ENCODE measurements at places on chromosomes 4 and X. TPM values are rescaled to one million over a fixed set of nuclear protein-coding genes. Genes with fewer than 3 reads are reported as not detected.
A peak's percentile ranks its signal among the peaks of the same experiment; 100 is the strongest.

DNA sequence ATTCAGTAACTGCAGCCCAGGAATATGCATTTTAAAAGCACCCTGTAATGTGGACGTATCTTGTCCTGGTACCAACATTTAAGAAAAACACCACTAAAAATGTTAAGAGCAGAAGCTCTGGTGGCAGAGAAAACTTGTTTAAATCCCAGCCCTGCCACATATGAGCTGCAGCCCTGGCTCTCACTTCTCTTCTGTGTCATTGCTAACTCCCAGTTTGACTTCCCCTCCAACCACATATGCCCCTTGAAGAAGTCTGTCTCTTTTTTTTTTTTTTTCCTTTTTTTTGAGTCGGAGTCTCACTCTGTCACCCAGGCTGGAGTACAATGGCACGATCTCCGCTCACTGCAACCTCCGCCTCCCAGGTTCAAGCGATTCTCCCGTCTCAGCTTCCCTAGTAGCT lies 14.8 kb downstream of the LHFPL1 start:
- no peak for DNase-seq

- DNase-seq, result peak; percentile 44
Observed at GRCh38 chr4:189202182-189202868, 738.3 kb upstream of the FRG1 start.

DNA sequence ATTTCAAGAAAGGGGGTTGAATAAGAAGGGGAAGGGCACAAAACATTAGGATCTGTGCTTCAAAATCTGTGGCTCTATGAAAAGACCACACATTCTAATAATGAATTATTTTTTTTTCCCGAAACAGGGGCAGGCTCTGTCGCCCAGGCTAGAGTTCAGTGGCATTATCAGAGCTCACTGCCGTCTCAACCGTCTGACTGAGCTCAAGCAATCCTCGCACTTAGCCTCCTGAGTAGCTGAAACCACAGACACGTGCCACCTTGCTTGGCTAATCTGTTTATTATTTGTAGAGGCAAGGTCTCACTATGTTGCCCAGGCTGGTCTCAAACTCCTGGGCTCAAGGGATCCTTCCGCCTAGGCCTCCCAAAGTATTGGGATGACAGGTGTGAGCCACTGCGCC lies 33.4 kb downstream of the ACSL1 start:
- no peak for DNase-seq

- DNase-seq, result no peak
Observed at GRCh38 chr4:186342582-186342981, 76.6 kb downstream of the F11 start.

DNA sequence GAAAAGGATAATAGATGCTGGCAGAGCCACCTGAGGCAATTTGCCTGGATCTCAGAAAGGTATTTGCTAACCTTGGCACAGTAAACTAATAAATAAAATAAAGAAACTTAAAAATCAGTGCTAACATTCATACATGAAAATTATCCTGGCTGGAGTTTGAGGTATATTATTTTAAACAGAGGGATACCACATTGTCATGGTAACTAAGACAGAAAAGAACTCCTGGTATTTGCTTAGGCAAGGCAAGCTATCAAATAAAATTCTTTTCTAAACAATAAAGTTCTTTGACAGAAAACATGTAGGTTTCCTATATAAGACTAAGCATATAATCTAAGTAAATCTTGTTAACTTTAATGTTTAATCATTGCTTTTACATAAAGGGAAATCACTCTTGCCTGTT lies 218.8 kb downstream of the MAGEB17 start:
- DNase-seq, result no peak

- DNase-seq, result peak; percentile 6
Observed at GRCh38 chrX:70960730-70961129, 29.8 kb upstream of the SLC7A3 start.

GRCh38 chr4:168059251-168059650 lies 33.1 kb upstream of the ANXA10 start:
- DNase-seq, result no peak

GRCh38 chrX:38183596-38183995 lies 37.1 kb downstream of the SRPX start:
- DNase-seq, result no peak

GRCh38 chr4:9703391-9703790 lies 78.0 kb upstream of the DRD5 start:
- peak; percentile 83 for DNase-seq

- DNase-seq, result peak; percentile 83
Observed at GRCh38 chr4:36244257-36245082, at the start of gene ARAP2. TSS of gene ARAP2 (minus strand) at chr4:36244514. CDS start at chr4:36229486, 15,028 bp downstream.

GRCh38 chr4:187972135-187972534 lies 23.4 kb upstream of the ZFP42 start:
- no peak for DNase-seq

- no peak for DNase-seq
Observed at GRCh38 chrX:1124531-1124930, 87.9 kb downstream of the CRLF2 start.

DNA sequence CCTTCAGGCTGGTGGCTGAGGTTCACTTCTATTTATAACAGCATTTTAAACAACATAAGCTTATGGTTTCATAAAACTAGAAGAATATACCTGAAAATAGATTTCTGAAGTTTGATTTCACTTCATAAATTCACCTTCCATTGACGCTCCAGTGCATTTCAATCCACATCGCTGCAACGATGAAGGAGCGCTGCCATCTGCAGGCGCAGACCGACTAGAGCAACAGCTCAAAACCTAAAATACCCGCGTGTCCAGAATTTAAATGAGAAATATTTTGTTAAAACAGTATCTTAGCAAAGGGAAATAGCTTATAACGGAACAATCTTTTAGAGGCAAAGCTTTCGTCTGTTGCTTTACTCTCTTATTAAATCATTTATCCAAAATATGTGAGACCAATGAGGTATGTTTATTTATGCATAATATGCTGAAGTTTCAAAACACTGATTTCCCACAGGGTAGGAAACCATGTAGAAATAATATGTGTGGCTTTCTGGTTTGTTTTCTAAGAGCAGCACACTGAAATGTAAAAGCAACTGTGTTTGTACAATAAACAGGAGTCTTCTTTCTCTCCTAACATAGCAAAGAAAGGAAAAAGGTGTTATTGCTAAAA lies 816.4 kb upstream of the FRG1 start:
- peak; percentile 13 for DNase-seq

GRCh38 chrX:65697915-65698796 lies 30.7 kb downstream of the MSN start:
- peak; percentile 71 for DNase-seq

GRCh38 chr4:113209652-113210320 lies 160.3 kb downstream of the ANK2 start:
- DNase-seq, result no peak

DNA sequence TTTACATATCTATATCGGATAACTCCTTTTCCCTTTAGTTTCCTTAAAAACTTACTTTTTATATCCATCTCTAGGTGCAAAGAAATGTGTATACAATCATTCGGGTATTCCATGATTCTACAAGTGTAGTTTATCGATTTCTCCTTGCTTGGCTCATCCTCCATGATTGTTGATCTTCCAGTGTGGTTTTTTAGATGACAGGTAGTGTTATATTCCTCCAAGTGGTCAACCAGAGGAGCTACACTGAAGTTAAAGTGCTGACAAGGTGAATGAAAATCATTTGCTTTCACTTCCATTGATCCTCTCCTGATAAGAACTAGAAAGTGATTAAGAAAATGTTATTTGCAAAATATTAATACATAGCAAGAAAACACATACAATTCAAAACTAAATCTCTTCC lies 38.5 kb downstream of the TMEM156 start:
- DNase-seq, result no peak

Gene NKRF
- 6.9 TPM for total RNA-seq

Gene MAGEA10
- total RNA-seq, result not detected

Gene SLC2A9
- total RNA-seq, result 1.9 TPM

Gene PRDM8
- total RNA-seq, result 7.0 TPM

Gene TCEAL2
- not detected for total RNA-seq

Gene NAT8L
- total RNA-seq, result not detected

Gene CD40LG
- not detected for total RNA-seq

Gene NPNT
- total RNA-seq, result 35.4 TPM

Gene ZDHHC15
- not detected for total RNA-seq
